CD4-positive, alpha-beta T cell treated with Interleukin-2 at 100 ng/mL for 4 hours (primary cell): ENCODE measurements at places on chromosomes 3 and 15.
A peak's percentile ranks its signal among the peaks of the same experiment; 100 is the strongest.

- no peak for DNase-seq
Observed at GRCh38 chr3:134332344-134332743, 41.9 kb downstream of the AMOTL2 start.

DNA sequence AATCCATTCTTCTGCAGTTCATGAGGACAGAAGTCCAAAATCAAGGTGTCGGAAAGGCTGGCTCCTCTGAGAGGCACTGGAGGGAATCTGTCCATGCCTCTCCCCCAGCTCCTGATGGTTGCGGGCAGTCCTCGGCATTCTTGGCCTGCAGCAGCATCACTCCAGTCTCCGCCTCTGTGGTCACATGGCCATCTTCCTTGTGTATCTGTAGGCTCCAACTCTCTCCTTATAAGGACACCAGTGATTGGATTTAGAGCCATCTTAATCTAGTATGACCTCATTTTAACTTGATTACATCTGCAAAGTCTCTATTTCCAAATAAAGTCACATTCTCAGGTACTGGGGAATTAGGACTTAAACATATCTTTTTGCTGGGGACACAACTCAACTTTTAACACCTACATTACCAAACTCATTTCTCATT lies 56.0 kb upstream of the FLNB start:
- no peak for DNase-seq

DNA sequence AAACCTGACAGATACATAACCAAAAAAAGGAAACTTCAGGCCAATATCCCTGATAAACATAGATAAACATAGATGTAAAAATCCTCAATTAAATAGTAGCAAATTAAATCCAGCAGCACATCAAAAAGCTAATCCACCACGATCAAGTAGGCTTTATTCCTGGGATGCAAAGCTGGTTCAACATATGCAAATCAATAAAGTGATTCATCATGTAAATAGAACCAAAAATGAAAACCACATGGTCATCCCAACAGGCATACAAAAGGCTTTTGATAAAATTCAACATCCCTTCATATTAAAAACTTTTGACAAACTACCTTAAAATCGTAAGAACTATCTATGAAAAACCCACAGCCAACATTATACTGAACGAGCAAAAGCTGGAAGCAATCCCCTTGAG lies 882.2 kb downstream of the NTRK3 start:
- no peak for DNase-seq

DNA sequence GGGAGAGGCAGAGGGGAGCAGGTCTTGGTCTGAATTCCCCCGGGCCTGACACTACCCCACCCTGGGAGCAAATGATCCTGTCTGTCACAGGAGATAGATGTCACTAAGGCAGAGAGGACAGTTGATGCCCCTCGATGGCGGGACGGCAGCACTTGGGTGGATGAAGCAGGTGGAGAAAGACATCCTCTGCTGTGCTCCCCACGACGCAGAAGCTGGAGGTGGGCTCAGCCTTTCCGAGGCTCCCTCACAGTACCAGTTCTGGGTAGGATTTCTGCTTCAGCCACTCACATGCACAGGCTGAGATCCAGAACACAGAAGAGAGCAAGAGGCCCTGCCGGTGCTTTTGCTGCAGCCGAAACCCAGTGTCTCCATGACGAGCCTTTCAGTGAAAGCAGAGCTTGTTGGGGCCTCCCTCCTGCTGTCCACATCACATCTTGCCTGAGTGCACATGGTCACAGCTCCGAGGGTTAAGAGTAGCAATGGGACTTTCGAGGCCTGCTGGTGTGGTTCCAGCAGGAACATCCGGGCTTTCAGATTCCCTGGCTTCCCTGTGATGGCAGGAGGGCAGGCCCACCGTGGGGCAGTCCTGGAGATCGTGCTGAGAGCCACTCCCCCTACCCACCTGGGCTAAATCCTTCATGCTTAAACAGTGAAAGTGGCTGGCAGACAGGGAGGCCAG lies 107.3 kb upstream of the PRR20G start:
- no peak for DNase-seq

- no peak for DNase-seq
Observed at GRCh38 chr15:57500979-57501576, 90.6 kb upstream of the MYZAP start.

- peak; percentile 29 for DNase-seq
Observed at GRCh38 chr3:13879102-13879945, 547 bp downstream of the WNT7A start.

DNA sequence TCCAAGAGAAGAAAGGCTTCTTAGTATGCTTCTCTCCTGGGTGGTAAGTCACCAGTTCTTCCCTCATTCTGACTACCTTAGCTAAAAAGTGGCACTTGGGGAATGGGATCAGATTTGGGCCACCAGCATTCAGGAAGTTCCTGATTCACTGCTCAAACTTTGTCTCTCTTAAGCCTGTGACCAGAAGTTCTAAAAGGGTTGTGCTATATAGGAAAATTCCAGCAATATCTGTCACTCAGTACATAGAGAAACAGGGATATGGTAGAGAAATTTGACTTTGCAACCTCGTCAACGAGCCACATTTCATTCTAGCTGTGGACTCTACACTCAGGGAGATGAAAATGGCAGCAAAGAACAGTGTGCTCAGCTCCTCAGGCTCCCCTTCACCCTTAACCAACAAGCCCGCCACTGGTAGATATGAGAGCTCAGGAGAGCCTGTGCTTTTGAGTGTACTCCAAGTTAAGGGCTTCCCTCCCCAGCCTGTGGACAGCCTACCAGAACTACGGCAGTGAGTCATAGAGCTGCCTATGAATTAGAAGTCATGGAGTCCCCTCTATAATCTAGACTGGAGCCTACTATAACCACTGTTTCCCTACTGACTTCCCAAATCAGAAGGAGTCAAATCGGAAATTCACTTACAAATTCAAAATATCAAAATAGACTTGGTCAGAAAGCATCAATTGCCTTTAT lies 52.6 kb upstream of the MYO5C start:
- DNase-seq = no peak
